ENCODE measurements at places on chromosomes 7 and 10.

DNA sequence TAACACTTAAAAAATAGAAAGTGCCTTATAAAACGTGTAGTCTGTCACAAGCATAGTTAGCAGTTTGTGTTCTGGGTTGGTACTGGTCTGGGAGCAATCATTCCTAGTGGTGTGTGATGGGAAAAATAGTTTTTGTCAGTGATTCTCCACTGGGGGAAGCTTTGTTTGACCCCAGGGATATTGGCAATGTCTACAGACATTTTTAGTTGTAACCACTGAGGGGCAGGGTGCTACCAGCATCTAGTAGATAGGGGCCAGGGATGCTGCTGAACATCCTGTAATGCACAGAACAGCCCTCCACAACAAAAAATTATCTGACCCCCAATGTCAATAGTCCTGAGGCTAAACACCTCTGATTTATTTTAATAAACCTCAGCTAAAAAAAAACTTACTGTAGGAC is 51.6 kb upstream of the CREB5 start:
- DNase-seq = no peak

- DNase-seq = no peak
These were observed 105.0 kb downstream of the OTUD1 start for GRCh38 chr10:23543691-23544380.

DNA sequence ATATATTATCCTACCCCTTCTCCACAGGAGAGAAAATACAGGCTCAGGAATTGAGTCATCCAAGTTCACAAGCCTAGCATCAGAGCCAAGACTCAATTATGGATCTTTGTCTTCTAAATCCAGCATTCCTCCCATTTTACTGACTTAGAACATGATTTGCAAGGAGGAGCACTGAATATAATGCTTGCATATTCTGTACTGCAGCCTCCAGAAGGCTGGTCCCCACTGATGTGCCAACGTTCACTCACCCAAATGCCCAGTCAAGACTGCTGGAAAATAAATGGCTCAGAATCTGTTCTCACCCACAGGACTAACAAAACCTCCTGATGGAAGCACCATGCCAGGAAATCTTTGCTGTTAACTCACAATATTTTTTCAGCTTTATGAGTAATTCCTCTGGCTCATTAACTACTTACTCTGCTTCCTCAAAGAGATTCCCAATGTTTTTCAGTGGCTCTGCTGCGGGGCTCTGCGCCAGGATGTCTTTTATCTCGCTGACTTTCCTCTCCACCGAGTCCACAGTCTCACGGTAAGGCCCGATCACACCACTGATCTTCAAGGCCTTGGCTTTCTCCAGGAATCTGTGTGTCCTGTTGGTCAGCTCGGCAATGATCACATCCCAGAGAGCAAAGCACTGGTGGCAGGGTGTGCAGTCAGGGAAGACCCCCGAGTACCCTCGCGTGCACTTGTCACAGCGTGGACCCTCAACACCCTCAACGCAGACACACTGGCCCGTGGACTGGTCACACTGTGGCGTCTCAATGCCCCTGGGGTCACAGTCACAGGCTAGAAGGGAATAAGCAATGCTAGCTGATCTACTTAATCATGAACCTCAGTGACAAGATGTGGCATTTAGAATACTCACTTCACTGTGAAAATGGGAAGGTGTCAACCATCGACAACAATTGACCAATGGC is 48.8 kb downstream of the DLD start:
- no peak for DNase-seq

- no peak for DNase-seq
These were observed 65.4 kb upstream of the CHRM2 start for GRCh38 chr7:136803028-136803427.

GRCh38 chr7:113810080-113810744 is 108.6 kb downstream of the PPP1R3A start:
- DNase-seq = no peak

DNA sequence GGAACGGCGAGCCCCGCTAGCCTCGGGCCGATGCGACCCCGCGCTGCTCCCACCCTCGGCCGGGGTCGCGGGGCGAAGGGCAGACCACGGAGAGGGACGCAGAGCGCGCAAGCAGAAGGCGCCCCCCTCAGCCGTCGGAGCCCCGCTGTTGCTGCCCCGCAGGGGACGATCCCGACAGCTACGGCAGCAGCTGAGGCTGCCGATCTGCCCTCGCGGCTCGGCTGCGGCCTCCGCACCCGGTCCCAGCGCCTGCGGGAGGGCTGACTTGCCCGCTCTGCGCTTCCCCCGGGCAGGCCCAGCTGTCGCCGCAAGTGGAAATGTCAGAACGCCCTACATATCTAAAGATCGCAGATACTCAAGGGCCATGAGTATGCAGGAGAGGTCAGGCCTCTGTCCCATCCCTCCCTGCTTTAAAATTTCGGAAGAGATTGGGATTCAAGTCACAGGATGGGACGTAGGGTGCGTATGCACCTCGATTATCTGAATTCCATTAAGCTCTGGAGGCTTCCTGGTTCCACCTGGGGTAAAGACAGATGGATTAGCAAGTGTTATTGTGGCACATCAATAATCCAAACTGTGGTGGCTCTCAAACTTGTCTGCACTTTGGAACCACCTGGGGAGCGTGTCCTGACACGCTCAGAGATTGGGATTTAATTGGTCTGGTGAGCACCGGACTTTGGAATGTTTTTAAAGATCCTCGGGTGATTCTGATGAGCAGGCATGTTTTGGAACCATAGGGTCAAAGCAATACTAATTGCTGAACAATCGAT is at the start of gene CRPPA:
Gene CRPPA, minus strand, starts transcription at position 206 of the 770 bp plus-strand sequence. CDS start 216 bp downstream, outside the sequence.
- DNase-seq = no peak

GRCh38 chr10:11602919-11603523 is 8.4 kb downstream of the USP6NL start:
- no peak for DNase-seq

DNA sequence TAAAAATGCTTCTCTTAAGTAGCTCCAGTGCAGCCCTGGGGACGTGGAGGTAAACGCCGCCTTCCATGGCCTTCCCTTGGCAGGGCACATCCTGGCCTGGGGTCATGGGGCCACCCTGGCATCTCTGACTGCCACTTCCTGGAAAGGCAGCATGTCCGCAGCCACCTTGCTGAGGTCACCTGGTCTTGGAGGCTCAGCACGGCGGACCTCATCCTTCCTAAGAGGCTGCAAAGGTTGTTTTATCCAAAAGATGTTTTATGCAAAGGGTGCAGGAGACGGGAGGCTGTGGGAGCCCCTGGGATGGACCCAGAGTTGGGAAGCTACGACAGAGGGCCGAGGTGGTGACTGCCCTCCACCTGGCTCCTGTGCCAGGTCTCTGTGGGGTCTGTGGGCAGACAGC is 106.0 kb downstream of the TCERG1L start:
- DNase-seq = no peak

- DNase-seq = peak; percentile 36
These were observed 304.1 kb upstream of the COBL start for GRCh38 chr7:51620706-51621105.

GRCh38 chr7:103995554-103995953 is 6.1 kb upstream of the RELN start:
- no peak for DNase-seq

DNA sequence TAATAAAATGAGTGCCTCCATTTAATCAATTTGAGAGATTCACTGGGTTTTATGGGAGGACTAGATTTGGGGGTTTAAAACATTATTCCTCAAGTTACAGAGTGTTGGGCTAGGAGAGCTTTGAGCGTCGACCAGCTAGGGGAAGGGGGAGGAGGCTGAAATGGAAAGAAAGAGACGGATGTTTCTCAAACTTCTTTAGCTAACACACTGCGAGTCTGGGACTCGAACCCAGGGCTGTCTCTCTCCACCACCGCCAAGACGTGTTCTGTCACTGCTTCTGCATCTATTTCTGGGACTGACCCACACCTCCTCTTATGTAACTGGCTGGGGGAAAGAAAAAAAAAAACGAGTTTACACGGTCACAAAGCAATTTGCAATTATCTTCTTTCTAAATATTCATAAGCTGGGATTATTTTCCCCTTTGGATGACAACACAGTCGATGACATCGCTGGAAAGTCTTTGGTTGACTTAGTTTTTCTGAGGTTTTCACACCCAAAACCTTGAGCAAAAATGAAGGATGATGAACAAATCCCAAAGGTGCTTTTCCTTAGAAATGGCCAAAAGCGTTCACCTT is 27.2 kb downstream of the CHST15 start:
- no peak for DNase-seq

DNA sequence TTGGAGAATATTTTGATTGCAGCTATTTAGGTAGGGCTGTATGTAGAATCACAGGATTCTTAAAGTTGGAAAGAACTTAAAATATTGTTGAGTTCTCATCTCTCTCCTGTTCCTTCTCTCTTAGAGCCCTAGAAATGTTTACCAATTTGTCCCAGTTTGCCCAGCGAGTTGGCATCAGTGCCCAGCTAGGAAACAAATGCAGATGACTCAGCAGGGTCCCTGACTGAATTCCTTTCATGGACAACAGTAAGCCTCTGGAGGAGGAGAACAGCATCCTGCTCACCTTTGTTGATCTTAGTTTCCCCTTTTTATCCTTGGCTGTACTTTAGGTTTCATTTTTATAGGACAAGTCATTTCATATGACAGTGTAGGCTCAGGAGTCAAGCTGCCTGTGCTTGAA is 89.3 kb downstream of the SEC23IP start:
- DNase-seq = no peak

GRCh38 chr7:50267525-50268041 is 36.9 kb upstream of the IKZF1 start:
- no peak for DNase-seq

DNA sequence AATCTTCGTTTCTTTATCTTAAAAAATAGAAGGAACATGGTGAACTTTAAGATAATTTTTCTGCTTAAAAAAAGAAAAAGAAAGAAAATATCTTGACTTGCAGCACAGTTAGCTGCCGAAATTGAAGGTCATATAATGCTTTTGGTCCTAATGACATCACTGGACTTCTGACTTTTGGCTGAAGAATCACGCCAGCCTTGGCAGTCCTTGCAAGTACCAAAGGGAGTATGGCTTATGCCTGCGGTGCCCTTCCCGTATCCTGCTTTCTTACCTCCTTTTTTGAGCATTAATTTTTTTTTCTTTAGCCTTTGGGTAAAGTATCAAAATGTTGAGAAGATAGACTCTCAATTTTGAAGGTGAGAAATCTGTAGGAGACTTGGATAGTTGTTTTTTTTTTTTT is 7.0 kb downstream of the BMPR1A start:
- no peak for DNase-seq

- peak; percentile 91 for DNase-seq
These were observed 699.4 kb upstream of the GALNT17 start for GRCh38 chr7:70432567-70433001.

- DNase-seq = no peak
These were observed 184.1 kb downstream of the DOCK4 start for GRCh38 chr7:112022128-112022527.

- DNase-seq = no peak
These were observed 49.3 kb downstream of the STK32C start for GRCh38 chr10:132258423-132258822.

- DNase-seq = no peak
These were observed 114.5 kb downstream of the PON1 start for GRCh38 chr7:95209788-95210187.

DNA sequence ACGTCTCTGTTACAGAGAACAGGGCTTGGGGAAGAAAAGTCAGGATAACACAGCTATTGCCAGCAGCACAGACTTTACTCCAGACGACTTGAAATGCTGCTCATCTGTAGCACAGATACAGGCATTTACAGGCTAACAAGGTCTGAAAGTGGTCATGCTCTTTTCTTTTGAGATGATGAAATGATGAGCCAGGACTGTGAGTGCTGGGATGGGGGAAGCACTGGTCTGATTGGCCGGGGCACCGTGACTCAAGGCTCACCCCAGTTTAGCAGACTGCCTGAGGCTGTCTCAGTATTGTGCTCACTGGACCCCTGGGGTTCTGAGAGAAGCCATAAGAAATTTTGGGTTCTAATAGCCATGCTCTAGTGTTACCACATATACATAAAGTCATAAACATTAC is 12.4 kb downstream of the SMKR1 start:
- no peak for DNase-seq

GRCh38 chr7:117132321-117133120 is 179.2 kb downstream of the ST7 start:
- DNase-seq = no peak

DNA sequence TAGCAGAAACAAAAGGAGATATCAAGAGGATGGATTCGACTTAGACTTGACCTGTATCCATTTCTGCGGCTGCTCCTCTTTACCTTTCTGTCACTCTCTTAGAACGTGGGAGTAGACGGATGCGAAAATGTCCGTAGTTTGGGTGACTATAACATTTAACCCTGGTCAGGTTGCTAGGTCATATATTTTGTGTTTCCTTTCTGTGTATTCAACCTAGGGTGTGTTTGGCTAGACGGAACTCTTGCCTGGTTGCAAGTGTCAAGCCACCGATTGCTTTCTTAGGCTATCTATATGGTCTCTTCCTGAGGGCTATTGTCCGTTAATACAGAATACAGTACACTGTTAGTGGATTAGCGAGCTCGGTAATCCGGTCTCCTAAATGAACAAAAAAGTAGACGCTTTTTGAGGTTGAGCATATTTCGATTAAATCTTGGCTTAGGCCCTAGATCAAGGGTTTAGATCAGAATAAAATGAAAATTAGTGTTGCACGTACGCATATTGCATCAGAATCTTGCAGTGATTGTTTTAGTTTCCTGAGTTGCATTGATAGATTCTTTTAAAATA is 1.2 kb downstream of the PTEN start:
- no peak for DNase-seq

GRCh38 chr7:75662579-75663301 is 76.0 kb downstream of the HIP1 start:
- no peak for DNase-seq

DNA sequence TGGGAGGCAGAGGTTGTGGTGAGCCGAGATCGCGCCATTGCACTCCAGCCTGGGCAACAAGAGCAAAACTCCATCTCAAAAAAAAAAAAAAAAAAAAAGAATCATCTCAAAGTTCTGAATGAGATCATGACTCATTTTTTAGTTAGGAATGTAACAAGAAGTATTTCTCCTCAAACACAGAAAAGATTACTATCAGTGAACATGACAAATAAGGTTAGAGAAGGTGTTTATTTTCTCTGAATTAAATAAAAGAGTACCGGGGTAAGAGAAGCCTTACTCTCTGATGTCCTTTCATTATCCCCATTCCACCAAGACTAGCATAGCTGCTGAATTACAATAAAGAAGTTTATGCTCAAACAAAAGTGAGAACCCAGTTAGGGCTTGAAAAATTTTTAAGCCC is 50.1 kb downstream of the IPMK start:
- DNase-seq = no peak

DNA sequence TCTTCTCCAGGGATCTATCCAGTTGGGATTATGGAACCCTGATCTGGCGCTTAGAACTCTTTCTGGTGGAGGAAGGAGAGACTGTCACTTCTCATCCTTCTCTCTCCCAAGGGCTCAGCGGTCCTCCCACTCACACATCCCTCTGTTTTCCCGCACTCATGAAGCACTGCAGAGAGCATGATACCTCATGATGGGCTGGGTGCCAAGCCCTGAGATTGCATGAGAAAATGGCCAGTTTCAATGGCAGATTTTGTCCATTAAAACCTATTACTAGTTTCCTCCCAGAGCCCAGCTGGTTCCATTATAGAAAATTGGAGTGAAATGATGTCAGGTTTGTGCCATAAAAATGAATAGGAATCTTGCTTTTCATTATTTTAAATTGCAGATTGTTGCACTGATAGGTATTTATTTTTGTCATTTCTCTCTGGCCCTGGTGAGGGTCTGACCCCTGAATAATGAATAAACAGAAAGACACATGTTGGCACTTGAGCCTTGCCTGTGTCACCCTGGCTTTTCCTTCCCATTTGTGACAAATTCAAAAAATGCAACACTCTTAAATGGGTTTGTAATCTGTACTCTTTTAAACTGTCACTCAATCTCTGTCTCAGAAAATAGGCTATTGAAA is 1151.1 kb downstream of the TYW1 start:
- DNase-seq = no peak
